Ovary (tissue), 10 donors: ENCODE measurements at places on chromosomes 1 and 21. TPM values are rescaled to one million over a fixed set of nuclear protein-coding genes. Genes with fewer than 3 reads are reported as not detected.

- H3K27me3 ChIP-seq, result no peaks in the 10 kb centered on the region
- no peak for DNase-seq
- peaks cover 8% of the 10 kb centered on the region for H3K4me1 ChIP-seq
- no peak overlapping the region for H3K4me3 ChIP-seq
- no peak overlapping the region for H3K27ac ChIP-seq
These were observed 4.1 kb upstream of the GRIK1 start for GRCh38 chr21:29943885-29944284.

DNA sequence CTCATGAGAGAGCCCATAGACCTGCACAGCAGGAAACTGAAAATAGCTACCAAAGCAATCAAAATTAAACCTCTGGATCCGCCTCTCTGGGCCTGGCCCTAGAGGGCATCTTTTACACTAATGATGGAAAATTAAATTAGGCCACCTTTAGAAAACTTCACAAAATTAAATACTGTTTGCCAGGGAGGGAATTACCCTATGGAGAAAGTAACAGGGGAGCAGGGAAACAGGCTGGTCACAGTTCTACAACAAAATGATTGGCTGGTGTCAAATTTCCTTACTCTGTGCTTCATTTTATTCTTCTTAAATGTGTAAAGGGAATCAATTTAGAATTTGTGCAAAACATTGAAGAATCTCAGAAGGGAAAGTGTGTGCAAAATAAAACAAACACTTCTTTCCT is 62.4 kb downstream of the SPATA46 start:
- no peaks in the 10 kb centered on the region for H3K4me1 ChIP-seq
- no peaks in the 10 kb centered on the region for H3K27me3 ChIP-seq
- H3K36me3 ChIP-seq, result no peaks in the 10 kb centered on the region
- no peak overlapping the region for H3K4me3 ChIP-seq
- H3K27ac ChIP-seq, result no peak overlapping the region

GRCh38 chr1:31163866-31164265 is 75.8 kb downstream of the NKAIN1 start:
- no peaks in the 10 kb centered on the region for H3K36me3 ChIP-seq
- H3K27ac ChIP-seq, result no peak overlapping the region
- H3K4me3 ChIP-seq, result no peak overlapping the region
- no peak for DNase-seq
- H3K27me3 ChIP-seq, result no peaks in the 10 kb centered on the region

- no peaks in the 10 kb centered on the region for H3K36me3 ChIP-seq
- H3K27ac ChIP-seq, result no peak overlapping the region
- no peak overlapping the region for H3K4me3 ChIP-seq
- H3K27me3 ChIP-seq, result no peaks in the 10 kb centered on the region
- no peak for DNase-seq
These were observed 61.0 kb downstream of the ATP5PO start for GRCh38 chr21:33854604-33855003.

DNA sequence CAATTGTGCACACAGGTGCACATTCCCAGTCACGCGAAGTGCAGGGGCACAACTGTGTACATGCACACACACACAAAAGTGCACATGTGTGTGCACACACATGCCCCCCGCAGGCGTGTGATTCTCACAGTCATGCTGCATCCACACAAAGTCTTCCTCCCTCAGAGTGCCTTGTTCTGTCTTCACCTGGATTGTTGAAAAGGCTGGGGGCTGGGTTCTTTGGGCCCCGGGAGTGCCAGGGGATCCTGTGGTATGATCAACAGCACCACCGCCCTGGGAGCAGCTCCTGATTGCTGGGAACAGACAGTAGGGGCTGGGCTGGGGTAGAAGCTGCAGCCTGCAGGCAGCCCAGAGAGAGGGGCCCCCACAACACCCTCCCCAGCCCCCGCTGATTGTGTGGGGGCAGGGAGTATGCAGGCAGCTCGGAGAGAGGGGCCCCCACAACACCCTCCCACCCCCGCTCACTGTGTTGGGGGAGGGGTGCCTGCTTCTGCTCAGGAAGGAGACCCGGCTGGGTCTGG is 3.4 kb downstream of the COL18A1 start:
- no peaks in the 10 kb centered on the region for H3K36me3 ChIP-seq
- peaks cover 29% of the 10 kb centered on the region for H3K4me1 ChIP-seq
- DNase-seq, result peak; percentile 47
- no peaks in the 10 kb centered on the region for H3K27me3 ChIP-seq
- H3K4me3 ChIP-seq, result no peak overlapping the region

GRCh38 chr1:240351690-240352089 is 260.0 kb downstream of the FMN2 start:
- H3K27ac ChIP-seq, result no peak overlapping the region
- no peaks in the 10 kb centered on the region for H3K27me3 ChIP-seq

- no peaks in the 10 kb centered on the region for H3K4me1 ChIP-seq
- H3K4me3 ChIP-seq, result no peak overlapping the region
- H3K27ac ChIP-seq, result no peak overlapping the region
- no peaks in the 10 kb centered on the region for H3K27me3 ChIP-seq
- H3K36me3 ChIP-seq, result no peaks in the 10 kb centered on the region
These were observed 49.2 kb upstream of the TACSTD2 start for GRCh38 chr1:58626293-58626692.

DNA sequence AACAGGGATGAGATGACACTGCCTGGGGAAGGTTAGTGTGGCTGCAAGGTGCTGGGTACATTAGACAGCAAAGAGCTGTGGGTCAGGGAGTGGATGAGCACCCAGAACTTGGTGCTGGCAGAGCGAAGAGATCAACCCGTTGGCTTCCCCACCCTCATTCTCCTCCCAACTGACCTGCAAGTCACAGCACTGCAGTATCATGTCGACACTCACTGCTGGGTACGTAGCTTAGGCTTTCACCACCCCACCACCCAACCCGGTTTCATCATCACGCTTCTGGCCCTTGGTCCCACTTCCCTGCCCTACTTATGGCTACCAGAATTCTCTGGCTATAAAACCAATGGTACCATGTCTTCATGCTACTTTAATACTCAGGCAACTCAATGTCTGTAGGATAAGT is 73.6 kb upstream of the LYST start:
- H3K4me3 ChIP-seq, result no peak overlapping the region
- H3K4me1 ChIP-seq, result peaks cover 5% of the 10 kb centered on the region
- no peak overlapping the region for H3K27ac ChIP-seq
- no peaks in the 10 kb centered on the region for H3K27me3 ChIP-seq
- no peak for DNase-seq

GRCh38 chr1:52157582-52157981 is 15.7 kb downstream of the ZFYVE9 start:
- H3K4me3 ChIP-seq, result no peak overlapping the region
- H3K27ac ChIP-seq, result no peak overlapping the region
- no peaks in the 10 kb centered on the region for H3K36me3 ChIP-seq
- peaks cover 3% of the 10 kb centered on the region for H3K4me1 ChIP-seq
- no peaks in the 10 kb centered on the region for H3K27me3 ChIP-seq

DNA sequence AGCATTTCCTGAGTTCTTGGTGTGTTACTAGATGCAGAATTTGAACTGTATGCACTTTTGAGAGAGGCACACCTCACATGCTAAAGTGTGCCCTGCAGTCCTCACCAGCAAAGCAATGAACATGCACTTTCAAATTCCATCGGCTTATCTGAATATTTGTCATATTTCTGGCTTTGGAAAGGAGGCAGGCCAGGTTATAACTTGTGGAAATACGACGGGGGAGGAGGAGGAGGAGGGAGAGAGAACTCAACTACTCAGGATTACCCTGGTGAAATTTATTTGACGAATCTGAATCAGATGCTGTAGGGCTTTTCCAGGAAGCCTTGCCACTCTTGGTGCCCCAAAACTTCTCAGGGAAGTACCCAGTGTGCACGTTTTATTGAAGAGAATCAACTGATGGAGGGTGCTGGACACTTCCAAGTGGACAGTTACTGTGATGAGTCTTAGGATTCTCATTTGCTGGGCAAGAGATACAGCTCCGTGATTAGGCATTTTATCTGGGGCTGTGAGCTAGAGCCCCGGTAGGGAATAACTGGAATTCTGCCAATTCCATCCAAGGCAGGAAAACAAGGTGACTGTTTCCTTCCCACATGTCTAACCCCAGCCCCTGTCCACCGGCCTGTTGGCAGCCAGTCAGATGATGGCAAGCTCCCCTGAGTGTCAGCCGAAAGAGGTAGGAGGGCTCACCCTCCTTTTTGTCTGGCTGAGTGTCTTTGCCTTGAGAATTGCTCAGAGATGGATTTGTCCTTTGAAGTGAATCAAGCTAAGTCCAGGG is 3.8 kb downstream of the PDPN start:
- H3K4me1 ChIP-seq, result peaks cover 3% of the 10 kb centered on the region
- H3K4me3 ChIP-seq, result no peak overlapping the region

DNA sequence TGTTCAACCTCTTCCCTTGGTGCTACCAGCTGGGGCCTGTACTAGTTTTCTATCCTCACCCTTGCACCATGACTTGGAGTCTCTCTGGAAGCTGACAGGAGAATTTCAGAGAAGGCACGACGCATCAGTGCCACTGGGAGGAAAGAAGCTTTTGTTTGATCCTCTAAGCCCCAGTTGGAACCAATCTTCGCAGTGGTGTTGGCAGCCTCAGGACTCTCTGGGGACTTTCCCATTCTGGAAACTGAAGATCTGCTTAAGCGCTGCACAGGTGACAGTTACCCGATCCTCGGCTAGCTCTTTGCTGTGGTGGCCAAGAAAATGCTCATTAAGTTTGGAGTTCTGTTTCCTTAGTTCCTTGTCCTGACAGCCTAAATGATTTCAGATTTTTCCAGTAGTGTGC is 222.3 kb downstream of the RHOU start:
- no peaks in the 10 kb centered on the region for H3K27me3 ChIP-seq
- no peak overlapping the region for H3K27ac ChIP-seq
- H3K4me1 ChIP-seq, result no peaks in the 10 kb centered on the region
- no peak overlapping the region for H3K4me3 ChIP-seq

GRCh38 chr1:70977041-70977440 is 70.6 kb downstream of the PTGER3 start:
- no peaks in the 10 kb centered on the region for H3K36me3 ChIP-seq
- no peak for DNase-seq
- H3K4me3 ChIP-seq, result no peak overlapping the region
- H3K27me3 ChIP-seq, result no peaks in the 10 kb centered on the region

DNA sequence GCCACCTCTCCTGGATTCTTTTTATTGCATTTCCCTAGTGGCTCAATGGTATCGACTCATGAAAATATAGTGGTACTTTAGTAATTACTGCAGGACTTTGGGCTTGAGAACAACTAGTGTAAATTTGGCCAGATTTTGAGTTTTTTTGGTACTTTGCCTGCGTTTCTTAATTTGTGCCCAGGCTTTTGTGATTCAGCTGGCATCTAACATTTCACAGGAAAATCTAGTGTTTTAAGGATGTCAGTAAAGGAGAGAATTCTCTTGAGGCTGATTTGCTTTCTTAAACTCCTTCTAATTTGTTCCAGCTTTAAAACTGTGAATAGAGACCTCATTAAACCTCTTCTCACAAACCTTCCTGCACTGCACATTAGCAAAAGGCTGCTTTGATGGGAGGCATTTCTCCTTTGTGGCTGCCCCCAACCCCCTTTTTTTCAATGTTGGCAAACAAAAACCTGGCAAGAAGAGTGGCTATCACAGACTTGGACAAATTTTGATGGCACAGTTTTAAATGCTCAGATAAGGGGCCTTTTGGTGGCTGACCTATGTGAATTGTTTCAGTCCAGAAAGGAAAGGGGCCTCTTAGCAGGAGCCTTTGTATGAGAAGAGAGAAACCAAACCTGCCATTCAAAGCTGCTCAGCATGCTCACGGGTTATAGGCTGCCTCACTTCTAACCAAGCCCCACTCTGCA is 113.4 kb upstream of the RAVER2 start:
- no peak for DNase-seq
- no peaks in the 10 kb centered on the region for H3K36me3 ChIP-seq
- H3K27me3 ChIP-seq, result no peaks in the 10 kb centered on the region
- peaks cover 3% of the 10 kb centered on the region for H3K4me1 ChIP-seq
- no peak overlapping the region for H3K4me3 ChIP-seq
- no peak overlapping the region for H3K27ac ChIP-seq

- DNase-seq, result no peak
- no peaks in the 10 kb centered on the region for H3K4me1 ChIP-seq
- no peaks in the 10 kb centered on the region for H3K27me3 ChIP-seq
- no peaks in the 10 kb centered on the region for H3K36me3 ChIP-seq
- no peak overlapping the region for H3K4me3 ChIP-seq
These were observed 709.9 kb downstream of the KCNT2 start for GRCh38 chr1:195898373-195898772.

GRCh38 chr1:227058321-227058751 is 118.2 kb downstream of the COQ8A start:
- no peaks in the 10 kb centered on the region for H3K36me3 ChIP-seq
- DNase-seq, result no peak
- no peak overlapping the region for H3K4me3 ChIP-seq
- H3K4me1 ChIP-seq, result no peaks in the 10 kb centered on the region
- no peaks in the 10 kb centered on the region for H3K27me3 ChIP-seq

- no peaks in the 10 kb centered on the region for H3K36me3 ChIP-seq
- H3K4me3 ChIP-seq, result no peak overlapping the region
- H3K27me3 ChIP-seq, result no peaks in the 10 kb centered on the region
- peak; percentile 98 for DNase-seq
- peak overlapping the region; percentile 92 for H3K27ac ChIP-seq
These were observed 47.8 kb upstream of the ECE1 start for GRCh38 chr1:21337928-21338572.

DNA sequence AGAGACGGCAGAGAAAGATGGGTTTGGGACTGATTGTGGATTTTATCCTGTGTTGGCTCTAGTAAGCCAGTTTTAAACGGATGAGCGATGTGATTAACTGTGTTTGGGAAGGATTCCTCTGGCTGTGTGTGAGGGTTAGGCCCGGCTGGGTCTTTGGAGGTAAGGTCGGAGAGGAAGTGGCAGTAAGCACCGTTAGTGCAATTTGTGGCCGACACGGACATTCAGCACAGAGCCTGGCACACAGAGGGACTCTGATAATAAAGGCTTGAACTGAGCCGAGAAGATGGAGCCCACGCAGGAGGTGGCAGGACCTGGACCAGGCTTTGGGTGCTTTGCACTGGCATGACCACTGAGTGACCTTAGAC is 1.3 kb downstream of the MTFR1L start:
- H3K4me3 ChIP-seq, result peak overlapping the region; percentile 99
- no peaks in the 10 kb centered on the region for H3K36me3 ChIP-seq
- H3K27me3 ChIP-seq, result no peaks in the 10 kb centered on the region
- peaks cover 14% of the 10 kb centered on the region for H3K4me1 ChIP-seq

SLAMF6 gene
- total RNA-seq, result not detected

ACTL8 gene
- not detected for total RNA-seq

ERVH48-1 gene
- not detected for total RNA-seq

KRTAP11-1 gene
- not detected for total RNA-seq

CLSTN1 gene
- 70.5 TPM for total RNA-seq

MIGA1 gene
- total RNA-seq, result 20.4 TPM

CAPN8 gene
- not detected for total RNA-seq

GADD45A gene
- 34.2 TPM for total RNA-seq

LRRC7 gene
- not detected for total RNA-seq
